CD4-positive, alpha-beta T cell treated with Interleukin-12 subunit alpha and Interleukin-12 subunit beta, for 1 hour (primary cell): ENCODE measurements at places on chromosomes 5 and 9.

DNA sequence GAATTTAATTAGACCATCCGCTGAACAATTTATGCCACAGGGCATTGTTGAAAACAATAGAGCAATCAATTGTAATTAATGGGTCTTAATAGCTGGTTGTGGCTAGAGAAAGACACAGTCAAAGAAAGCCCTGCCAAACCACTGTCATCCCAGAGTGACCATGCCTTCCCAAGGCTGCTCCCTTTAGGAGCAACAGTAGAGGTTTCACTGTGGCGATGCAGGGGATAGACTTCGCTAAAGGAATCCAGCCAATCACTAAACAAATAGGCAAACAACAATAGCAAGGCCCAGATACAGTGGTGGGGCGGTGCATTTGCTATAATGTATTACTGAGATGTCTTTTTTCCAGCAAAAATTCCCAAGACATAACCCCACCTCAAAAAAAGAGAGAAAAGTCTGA, 87.8 kb upstream of the SLC27A6 start:
- DNase-seq = no peak

GRCh38 chr5:66139318-66139712, 4.8 kb upstream of the SREK1 start:
- no peak for DNase-seq

DNA sequence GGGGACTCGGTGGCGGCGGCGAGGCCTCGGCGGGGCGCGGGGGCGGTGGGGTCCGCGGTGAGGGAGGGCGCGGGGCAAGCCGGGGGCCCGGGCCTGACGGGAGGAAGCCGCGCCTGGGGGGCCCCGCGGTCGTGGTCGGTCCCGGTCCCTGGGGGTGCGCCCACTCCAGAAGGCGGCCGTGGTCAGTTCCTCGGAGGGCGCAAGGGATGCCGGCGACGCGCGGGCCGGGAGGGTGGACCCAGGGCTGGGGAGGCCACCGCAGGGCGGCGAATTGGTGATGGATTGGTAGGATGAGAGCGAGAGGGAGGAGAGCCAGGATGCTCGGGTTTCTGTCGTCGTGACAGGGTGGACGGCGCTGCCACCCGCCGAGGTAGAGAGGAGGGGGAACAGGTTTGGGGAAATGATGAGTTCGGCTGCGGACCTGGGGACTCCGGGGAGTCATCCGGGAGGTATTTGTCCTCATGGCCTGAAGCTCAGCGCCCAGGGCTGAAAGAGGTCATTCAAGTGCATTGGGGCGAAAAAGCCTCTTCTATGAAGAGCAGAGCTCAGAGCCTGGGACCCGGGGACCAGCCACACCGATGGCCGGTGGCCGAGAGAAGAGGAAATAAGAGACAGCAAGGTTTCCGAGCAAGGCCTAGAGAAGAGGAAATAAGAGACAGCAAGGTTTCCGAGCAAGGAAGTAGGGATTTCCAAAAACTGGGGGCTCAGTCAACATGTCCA, 557 bp downstream of the GNG10 start:
- DNase-seq = peak; percentile 17

- DNase-seq = no peak
Observed at GRCh38 chr5:145554399-145554798, 280.7 kb downstream of the PRELID2 start.

DNA sequence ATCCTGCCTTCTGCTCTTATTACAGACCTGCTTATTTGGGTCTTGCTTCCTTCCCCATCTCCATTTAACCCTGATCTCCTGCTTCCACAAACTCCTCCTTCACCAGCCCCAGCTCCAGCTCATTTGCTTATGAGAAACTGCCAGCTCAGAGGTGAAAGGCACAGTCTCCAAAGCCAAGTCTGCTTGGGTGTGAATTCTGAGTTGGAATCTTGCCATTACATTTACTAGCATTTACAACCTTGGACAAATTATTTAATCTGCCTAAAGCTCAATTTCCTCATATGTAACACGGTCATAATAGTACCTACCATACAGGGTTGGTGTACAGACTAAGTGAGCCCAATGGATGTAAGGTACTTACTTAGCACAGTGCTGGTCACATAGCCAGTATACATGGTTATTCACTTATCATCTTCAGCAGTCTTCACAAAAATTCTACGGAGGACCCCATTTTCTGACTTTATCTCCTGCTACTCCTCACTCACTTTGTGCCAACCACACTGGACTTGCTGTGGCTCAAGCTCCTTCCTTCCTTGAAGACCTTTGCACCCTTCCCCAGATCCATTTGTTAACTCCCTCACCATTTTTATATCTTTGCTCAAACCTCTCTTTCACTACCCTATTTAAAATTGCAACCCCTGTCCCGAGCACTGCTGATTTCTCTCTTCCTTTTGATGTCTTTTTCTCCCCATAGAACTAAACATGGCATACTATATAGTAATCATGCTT, 86.2 kb downstream of the DOCK2 start:
- DNase-seq = no peak

GRCh38 chr5:4636378-4636777, 503.8 kb upstream of the ADAMTS16 start:
- no peak for DNase-seq

DNA sequence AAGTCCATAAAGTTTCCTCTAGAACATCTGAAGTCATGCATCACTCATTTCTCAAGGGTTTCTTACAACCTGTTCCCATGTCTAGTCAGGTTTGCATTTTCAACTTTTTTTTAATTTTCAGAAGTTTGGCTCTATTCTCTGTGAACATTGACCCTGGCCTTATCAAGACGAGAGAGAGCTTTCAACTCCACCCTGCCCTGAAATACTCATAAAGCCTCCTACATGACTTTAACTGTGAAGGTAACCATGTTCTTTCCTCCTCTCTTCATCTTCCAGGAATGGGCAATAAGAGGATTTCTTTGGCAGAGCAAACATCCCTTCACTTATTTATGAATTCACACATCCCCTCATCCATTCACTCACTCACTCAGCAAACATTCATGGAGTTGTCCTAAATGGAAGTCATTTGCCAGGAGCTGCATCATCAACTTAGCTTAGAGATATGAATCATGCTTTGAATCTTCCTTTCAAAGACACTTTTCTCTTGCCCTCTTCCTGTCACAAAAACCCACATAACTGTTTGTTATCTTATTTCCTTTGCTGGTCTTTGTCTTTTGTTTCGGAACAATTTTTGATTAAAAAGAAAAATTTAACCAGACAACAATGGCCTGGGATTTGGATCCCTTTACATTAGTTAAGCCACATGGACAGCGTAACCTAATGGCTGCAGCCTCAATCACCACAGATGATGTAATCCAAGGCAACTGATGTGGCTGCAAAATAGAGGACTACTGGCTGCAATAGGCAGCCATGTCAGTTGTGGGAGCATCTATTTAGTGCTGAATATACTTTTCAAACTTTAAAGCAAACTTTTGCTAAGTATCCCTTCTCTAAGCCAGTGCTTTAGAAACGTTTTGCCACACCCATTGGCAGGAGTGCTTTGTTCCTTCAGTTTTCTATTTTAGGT, 43.0 kb upstream of the GNAQ start:
- peak; percentile 34 for DNase-seq

DNA sequence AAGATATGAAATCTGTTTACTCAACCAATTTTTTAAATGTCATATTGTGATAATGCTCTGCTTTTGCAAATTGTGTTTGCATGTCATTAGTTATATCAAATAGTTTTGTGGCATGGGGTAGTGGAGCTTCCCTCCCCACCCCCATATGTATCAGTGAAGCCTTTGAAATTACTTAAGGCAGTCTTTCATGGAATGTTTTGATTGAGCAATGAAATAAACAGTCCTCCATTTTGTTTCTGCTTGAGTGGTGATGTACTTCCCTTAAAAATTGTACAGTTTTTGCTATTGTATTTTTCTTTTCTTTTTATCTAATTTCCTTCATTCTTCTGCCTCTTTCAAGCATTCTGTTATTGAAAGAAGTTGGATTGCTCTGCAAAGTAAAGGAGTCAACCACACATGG, 3.5 kb downstream of the SOWAHA start:
- no peak for DNase-seq

- DNase-seq = no peak
Observed at GRCh38 chr9:84136119-84136868, 155.7 kb downstream of the RMI1 start.

DNA sequence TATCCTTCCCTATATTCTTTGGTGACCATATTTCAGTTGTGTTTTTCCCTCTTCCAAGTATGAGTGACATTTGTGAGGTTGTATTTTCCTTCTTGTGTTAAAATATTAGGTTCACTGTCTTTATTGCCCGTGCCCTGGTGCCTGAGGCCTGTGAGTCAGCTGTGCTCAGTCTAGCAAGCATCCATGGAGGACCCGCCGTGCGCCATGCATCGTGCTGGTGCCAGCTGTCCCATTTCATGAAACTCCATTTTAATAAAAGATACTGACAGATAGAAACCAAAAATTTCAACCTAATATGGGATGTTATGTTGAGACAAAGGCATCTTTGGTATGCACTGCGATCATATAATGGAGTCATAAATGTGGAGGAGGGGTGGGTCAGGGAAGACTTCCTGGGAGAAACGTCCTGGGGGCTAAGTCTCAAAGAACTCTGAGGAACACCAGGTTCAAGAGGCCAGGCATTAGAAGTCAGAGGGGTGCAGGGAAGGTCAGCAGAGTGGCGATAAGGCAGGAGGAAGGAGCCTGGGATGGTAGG, 34.0 kb upstream of the FGF1 start:
- no peak for DNase-seq

DNA sequence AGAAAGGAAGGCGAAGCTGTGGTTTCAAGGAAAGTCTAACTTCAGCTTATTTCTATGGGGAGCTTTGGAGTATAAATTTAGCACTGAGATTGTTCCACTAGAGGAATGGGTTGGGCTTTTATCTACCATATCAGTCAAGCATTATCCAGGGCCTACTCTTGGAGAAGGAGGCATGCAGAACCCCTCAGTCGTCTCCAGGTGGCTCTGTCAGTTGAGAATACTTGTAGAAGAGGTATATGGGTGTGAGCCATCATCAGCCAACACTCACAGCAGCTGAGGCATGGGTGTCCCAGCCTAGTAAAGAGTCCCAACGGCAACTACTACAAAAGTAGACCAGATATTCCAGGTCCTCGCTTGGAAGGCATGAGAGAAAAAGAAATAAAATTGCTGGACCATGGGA, 548.5 kb upstream of the GRAMD2B start:
- no peak for DNase-seq

DNA sequence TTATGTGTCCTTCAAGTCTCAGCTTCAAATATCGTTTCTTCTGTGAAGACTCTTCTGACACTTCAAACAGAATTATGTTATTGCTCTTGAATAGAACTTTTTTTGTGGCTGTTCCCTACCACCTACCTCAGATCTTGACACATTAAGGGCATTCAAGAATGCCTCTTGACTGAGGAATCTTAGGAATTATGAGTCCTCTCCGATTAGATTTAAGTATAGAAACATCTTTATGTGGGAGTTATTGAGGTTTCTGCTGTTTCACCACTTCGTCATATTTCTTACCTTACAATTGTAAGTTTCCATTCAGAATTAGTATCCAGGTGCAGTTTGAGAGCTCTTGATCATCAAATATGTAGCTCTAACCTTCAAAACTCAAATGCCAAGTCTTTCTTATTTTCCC, 324.2 kb upstream of the NUDT12 start:
- no peak for DNase-seq

DNA sequence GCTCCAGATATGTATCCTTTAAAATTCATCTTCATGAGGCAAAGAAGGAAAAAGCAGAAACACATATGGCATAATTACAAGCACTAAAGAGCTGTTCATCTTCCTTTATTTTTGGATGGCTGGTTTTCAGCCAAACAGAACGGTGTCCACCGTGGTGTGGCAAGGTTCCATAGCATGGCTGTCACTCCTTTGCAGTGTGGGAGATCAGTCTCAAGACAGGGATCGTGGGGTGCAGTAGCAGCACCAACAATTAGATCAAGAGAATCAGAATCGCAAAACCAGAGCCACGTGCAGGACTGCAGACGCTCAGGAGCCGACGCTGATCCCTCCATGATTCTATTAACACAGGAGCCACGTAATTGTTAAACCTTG, 79.5 kb downstream of the SEMA4D start:
- no peak for DNase-seq

- DNase-seq = no peak
Observed at GRCh38 chr9:92952906-92953610, 5.7 kb downstream of the FGD3 start.

DNA sequence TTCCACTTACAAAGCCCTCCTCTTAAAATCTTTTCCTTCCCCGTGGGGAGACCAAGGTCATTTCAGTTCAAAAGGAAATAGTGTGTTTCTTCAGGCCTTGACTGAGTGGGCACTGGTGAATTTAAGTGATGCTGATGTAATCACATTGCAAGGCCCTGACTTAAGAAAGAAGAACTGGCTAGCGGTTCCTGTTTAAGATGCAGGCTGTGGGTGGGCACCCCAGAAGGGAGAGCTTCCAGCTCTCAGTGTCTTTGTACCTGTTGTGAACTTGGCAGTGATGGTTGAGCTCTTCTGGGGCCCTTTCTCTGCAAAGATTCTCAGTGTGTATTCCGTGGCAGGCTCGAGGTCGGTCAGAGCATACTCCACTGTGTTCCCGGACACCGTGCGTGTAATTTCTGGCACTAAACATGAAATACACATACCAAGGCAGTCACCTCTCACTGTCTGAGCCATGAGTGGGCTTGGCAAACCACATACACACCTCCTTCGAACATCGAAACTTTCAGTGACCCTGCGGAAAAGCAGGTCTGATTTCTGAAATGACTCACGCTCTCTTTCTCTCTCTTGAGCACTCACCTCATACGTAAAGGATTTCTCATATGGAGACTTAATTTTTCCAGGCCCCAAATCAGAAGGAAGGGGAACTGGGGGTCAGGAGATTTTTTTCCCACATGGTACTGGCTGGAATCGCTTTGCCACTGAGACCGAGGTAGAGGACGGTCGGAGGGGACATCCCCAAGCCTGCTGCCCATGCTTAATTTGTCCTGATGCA, 81.9 kb downstream of the TNC start:
- no peak for DNase-seq

DNA sequence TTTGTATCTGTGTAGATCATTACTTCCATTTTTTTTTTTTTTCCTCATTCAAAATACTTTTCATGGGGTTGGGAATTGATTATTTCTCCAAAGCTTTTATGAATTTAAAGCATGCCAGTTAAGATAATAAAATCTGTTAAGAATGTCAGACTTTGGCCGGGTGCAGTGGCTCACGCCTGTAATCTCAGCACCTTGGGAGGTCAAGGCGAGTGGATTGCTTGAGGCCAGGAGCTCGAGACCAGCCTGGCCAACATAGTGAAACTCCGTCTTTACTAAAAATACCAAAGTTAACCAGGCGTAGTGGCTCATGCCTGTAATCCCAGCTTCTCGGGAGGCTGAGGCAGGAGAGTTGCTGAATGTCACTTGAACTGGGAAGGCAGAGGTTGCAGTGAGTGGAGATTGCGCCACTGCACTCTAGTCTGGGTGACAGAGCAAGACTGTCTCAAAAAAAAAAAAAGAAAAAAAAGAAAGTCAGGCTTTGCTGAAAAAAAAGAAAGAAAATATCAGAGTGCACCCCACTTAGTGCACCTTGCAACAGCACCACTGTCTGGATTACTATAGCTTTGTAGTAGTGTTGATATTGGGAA, 18.5 kb downstream of the TBC1D2 start:
- DNase-seq = no peak

- DNase-seq = no peak
Observed at GRCh38 chr9:13651526-13651925, 372.0 kb upstream of the MPDZ start.
